ENCODE measurements at places on chromosomes 13 and 19.

- DNase-seq: no peak
Measured at GRCh38 chr19:51771376-51772130, 10.6 kb downstream of the FPR2 start.

- DNase-seq: peak; percentile 64
Measured at GRCh38 chr13:40069173-40070044, 413.9 kb downstream of the COG6 start.

- no peak for DNase-seq
Measured at GRCh38 chr13:39189778-39190177, 151.5 kb downstream of the NHLRC3 start.

DNA sequence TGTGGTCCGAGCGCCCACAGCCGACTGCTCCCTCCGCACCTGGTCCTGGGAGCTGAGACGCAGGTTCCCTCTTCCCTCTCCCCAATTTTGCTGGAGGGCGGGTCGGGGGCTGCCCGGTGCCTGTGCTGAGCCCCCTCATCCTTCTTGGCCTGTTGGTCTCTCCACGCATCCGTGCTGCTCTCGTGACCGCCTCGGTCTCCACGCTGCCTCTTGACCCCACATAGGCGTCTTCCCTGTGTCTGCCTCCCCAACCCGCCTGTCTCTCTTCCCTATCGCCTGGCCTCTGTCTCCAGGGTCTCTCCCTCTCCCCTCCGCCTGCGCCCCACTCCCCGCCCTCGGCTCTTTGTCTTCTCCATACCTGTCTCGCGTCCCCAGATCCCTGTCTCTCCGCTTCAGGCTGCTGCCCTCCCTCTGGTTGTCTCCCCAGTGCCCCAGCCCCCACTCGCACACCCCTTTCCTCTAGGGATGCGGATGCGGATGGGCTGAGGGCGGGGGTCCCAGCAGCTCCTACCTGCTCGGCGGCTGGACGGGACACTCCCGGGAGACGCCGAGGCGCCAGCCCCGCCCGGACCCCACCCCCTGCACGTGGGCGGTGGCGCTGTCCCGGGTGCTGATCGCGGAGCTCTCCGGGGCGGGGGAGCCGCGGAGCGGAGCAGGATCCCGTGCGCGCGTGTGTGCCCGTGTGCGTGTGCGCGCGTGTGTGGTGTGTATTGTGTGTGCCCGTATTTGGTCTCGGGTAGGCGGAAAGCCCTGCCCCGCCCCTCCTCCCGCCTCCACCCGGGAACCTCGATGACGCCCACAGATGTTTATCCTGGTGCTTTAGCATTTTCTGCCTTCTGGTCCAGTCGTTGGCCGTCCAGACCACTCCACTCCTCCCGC, at the start of gene SYT5:
Gene SYT5, minus strand, starts transcription at position 684 of the 879 bp plus-strand sequence. CDS start 1,248 bp downstream, outside the sequence.
- peak; percentile 55 for DNase-seq

DNA sequence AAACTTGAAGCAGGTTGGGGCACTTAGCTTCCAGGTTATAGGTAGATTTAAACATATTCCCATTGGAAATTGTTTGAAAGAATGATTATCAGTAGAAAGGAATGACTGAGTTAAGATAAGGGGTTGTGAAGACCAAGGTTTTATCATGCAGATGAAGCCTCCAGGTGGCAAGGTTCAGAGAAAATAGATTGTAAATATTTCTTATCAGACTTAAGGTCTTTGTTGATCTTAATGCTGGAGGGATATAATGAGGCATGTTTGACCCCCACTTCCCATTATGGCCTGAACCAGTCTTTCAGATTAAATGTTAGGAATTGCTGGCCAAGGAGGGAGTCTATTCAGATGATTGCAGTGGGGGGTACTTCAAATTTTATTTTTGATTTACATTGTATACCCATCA, 1486.5 kb upstream of the PRR20A start:
- no peak for DNase-seq

DNA sequence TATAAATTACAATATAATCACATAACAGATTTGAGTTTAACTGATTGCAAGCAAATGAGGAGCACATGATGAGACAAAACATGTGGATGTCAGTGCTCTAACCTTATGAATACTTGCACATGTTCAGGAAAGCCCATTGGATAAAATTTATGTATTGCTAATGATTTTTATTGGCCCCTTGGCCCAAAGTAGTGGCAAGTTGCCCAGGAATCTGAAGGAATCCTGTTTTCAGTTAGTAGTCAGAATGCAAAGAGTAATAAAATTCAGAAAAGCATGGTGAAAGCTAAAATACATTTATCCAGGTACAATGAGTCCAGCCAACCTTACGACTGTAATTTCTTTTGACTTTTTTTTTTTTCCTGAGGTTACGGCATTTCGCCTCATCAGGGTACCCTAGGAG, 1539.4 kb downstream of the EFNB2 start:
- no peak for DNase-seq

DNA sequence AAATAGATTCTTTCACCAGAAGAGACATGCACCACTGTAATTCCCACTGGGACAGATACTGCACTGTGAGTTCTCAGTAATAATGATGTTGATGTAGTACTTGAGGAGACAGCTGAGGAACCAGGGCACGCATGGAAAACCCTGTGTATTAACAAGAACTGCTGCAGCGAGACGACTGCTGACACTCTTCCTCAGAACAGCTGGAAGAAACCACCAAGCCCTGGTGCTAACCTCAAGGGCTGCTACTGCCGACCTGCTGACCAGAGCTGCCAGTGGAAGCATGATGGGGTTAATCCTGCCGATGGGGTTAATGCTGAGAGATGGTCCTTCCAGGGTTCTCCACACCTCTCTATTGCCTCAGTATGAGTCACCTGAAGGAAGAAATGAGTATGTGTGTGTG, 45.6 kb downstream of the EDNRB start:
- DNase-seq: no peak

- DNase-seq: no peak
Measured at GRCh38 chr19:3792114-3792513, 5.9 kb upstream of the MATK start.

DNA sequence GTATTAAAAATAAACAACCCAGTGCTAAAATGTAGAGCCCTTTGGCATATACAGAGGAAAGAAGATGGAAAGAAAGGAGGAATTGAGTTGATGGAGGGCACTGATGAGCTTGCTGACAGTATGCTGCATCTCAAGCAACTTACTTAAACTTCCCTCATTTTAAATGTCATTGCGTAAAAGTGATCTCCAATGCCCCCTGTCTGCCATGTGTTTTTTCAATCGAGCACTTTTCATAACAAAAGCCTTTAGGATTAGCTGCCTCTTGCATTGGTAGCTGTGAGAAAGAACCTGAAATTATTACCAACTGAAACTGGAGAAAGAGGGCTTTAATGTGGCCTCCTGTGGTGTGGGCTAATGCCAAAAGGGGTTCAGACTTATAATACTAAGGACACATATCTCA, 541.6 kb downstream of the SUCLA2 start:
- DNase-seq: no peak

DNA sequence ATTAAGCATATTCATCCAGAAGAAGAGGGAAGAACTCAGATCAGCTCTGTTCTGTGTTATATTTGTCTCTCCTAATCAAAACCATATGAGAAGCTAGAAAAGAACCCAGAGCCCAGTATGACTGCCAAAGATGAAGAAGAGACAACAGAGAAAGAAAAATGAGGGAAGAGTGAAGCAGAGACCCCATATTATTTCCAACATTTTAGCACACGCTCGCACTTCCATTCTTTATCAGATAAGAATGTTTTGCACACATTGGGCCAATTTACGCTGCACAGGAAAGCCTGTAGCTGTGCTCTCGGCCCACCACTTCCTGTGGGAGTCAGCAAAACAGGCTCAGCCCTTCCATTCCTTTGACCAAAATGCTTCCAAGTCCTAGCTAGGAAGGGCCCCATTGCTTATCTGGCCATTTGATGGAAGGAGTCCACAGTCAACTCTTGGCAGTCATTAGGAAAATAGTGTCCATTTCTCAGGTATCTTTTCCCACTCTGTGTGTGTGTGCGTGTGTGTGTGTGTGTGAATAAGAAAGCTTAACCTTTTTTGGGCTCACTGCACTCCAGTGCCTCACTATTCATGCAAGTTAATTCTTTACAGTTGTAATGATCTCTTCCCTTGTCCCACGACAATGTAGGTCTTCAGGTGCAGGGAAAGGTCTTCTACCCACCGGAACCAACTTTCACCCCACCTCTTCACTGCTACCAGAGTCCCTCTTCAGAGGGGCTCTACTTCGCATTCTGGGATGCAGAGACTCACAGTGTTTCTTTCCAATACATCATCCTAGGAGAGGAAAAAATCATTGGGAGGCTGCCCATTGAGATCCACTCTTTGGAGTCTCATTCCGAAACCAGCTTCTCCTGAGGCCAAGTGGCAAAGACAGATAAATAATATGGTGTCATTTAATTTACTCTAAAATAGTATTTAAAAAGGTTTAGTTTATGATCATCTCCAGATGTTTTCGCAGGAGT, 237.5 kb downstream of the COG6 start:
- DNase-seq: peak; percentile 2

DNA sequence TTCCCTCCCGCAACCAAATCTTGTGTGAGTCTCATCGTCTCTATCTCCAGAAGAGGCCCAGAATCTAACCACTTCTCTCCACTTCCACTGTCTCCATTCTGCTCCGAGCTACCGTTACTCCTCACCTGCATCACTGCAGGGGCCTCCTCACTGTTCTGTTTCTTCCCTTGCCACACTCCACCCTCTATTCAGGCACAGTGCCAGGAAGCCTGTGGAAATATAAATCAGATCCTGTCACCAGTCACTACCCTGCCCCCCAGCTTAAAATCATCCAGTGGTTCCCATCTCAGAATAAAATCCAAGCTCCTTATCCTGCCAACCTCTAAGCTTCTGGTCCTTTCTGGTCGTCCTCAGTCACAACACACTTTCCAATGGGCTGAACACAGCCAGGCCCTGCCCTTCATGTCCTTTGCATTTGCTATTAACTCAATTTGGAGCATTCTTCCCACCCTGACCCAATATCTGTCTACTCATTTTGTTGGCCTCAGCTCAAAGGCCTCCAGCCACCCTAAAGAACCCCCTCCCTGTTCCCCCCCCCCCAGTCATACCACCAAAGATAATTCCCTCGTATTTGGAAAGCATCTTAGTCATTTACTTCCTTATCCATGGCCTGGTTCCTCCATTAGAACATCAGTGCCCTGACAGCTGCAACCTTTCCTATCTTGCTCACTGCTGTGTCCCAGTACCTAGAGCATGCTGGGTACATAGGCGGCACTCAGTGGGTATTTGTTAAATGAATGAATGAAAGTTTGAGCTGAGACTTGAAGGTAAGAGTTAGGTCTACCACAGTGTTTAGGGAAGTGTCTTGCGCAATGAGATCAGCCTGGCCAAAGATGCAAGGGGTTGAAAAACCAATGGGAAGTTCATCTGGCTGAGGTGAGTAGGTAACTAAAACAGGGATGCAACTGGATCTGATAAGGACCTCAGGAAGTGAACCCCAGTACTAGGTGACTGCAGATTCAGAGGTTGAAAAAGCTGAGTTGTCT, 24.4 kb downstream of the ZNF175 start:
- no peak for DNase-seq

- no peak for DNase-seq
Measured at GRCh38 chr13:79589603-79590393, 108.8 kb downstream of the NDFIP2 start.

DNA sequence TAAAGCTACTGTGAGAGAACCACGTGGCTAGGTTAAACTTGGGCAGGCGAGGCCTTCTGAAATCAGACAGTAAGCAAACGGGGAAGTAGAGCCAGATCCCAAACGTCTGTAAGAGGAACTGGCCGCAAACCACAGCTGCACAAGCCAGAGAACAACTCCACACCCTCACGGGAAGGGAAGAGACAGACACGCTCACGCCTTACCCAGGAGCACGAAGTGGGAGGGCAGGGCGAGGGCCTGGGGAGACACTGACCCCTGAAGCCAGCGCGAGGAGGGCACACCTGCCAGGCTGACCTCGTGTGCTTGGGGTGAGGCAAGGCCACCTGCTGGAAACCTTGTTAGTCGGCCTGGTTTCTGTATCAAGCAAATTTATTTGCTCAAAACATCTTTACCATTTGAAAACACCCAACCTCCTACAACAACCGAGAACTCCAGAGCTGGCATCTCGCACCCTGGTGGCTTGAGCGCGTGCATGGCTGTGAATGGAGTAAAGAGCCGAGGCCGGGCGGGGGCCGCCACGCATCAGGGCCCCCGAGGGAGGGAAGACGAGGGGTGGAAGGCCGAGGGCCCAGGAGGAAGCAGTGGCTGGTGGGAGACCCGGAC, 7.3 kb downstream of the POLR2E start:
- no peak for DNase-seq

DNA sequence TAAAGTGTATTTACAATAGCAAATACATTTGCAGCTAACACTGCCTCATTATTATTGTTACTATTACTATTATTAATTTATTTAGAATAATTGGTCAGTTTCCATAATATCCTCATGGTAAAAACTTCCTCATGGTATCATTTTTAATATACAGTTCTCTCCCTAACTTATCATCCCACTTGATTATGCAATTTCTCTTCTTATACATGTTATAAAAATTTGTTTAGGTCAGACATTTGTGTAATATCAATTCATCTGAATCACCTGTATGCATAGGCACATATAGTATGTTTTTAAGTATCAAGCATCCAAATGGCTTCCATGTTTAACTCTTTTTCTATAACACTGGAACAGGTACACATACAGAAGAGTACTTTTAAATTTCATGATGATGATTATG, 210.8 kb upstream of the STARD13 start:
- no peak for DNase-seq

DNA sequence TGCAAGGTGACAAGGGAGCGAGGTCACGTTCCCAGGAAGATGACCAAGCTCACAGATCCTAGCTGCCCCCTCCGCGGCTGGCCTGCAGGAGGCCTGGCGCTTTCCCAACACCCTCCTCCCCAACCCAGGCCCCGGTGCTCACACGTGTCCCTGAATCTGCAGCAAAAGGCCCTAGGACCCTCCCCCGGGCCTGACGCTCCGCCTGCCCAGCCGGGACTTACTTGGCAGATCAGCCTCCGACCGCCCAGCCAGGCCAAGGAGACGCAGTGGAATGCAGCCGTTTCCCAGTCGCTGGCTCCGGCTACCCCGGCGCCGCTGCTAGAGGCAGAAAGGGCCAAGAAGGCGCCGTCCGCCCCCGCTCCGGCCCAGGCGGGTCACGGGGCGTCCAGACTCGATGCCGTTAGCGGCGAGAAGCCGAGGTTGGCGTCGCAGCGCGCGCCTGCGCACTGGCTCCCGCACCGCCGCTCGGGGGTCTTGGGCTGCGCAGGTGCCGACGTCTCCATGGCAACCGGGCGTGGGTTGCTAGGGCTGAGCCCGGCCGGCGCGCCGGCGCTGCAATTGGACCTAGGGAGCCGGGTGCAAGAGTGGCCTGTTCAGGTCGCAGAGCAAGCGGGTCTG, at the start of gene PNMA8A:
Gene PNMA8A, minus strand, starts transcription at position 448 of the 618 bp plus-strand sequence. CDS start 528 bp downstream, outside the sequence.
- DNase-seq: no peak

DNA sequence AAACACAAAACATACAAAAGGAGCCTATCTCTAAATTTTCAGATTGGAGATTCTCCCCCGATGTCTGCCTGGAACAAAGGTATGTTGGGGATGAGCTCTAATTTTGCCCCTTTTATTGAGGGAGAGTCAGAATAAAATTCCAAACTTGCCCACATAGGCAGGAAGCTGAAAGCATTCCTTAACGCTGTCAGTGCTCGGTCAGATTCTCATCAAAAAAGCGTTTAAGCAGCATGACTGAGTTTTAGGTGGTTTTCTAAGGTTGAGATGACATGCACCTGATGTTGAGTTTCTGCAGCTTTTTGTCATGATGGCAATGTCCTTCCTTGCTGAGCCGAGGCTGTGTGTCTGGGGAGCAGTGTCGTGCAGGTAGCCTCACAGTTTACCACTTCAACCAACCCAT, 48.4 kb upstream of the MEDAG start:
- no peak for DNase-seq

GRCh38 chr13:28373810-28374209, 121.1 kb downstream of the FLT1 start:
- DNase-seq: no peak
